Naive B cell (primary cell): ENCODE measurements at places on chromosomes 3 and 15. TPM values are rescaled to one million over a fixed set of nuclear protein-coding genes. Genes with fewer than 3 reads are reported as not detected.

ACOX2 gene
- not detected for polyA plus RNA-seq

DPPA4 gene
- 2.9 TPM for polyA plus RNA-seq

GP5 gene
- not detected for polyA plus RNA-seq

SLC9A9 gene
- 29.1 TPM for polyA plus RNA-seq

NECTIN3 gene
- not detected for polyA plus RNA-seq

ELP6 gene
- 35.1 TPM for polyA plus RNA-seq

PPCDC gene
- polyA plus RNA-seq: 6.1 TPM

GRCh38 chr3:53729159-53729558, 117.1 kb downstream of the CHDH start:
- H3K27ac ChIP-seq: no peak overlapping the region
- no peaks in the 10 kb centered on the region for H3K36me3 ChIP-seq
- H3K4me3 ChIP-seq: no peak overlapping the region
- H3K27me3 ChIP-seq: peaks cover 53% of the 10 kb centered on the region

DNA sequence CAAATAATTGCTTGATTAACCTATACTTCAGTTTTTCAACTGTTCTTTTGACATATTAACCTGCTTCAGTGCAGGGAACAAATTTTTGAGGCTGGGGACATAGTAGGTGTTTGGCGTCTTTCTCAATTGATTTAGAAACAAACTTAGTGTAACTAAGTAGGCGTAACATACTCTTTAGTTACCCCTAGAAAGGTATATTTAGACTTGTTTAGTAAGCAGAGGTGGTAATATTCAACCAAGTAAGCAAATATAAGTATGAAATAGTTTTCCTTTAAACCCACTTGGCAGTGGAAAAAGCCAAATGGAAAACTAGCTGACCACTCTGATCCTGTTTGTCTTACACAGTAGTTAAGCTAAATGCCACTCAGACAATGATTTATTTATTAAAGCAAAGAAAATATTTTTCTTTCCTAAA, 113.2 kb downstream of the MBNL1 start:
- peaks cover 72% of the 10 kb centered on the region for H3K4me1 ChIP-seq
- no peaks in the 10 kb centered on the region for H3K27me3 ChIP-seq
- H3K27ac ChIP-seq: peak overlapping the region; percentile 82
- peak overlapping the region; percentile 43 for H3K4me3 ChIP-seq
- no peak for DNase-seq
- H3K36me3 ChIP-seq: peaks cover 3% of the 10 kb centered on the region

GRCh38 chr15:35309886-35310285, 224.8 kb upstream of the NANOGP8 start:
- H3K27ac ChIP-seq: no peak overlapping the region

- H3K27ac ChIP-seq: peak overlapping the region; percentile 57
- no peak overlapping the region for H3K4me3 ChIP-seq
- no peaks in the 10 kb centered on the region for H3K27me3 ChIP-seq
- peak; percentile 63 for DNase-seq
- peaks cover 13% of the 10 kb centered on the region for H3K4me1 ChIP-seq
Measured at GRCh38 chr3:17110660-17111396, 226.1 kb downstream of the PLCL2 start.

DNA sequence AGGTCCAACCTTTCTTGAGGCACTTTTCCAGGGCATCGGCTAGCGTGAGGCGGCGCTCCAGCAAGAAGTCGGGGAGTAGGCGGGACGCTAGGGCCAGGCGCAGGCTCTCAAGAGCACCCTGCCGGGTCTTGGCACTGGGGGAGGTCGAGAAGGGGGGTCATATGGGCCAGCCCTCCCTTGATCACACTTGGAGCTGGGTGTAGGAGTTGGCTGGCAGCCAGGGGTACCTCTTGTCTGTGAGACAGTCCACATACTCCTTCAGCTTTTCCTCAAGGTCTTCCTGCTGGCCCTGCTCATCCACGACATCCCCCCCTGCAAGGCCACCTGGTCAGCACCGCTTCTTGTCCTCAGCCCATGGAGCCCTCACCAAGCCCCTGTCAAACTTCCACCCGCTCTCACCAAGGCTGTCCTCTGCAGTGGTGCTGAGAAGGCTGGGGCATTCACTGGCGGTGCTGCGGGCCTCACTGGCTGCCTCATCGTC, 2.0 kb downstream of the IFRD2 start:
- H3K4me3 ChIP-seq: peak overlapping the region; percentile 71
- H3K27me3 ChIP-seq: no peaks in the 10 kb centered on the region
- no peak overlapping the region for H3K27ac ChIP-seq
- H3K4me1 ChIP-seq: peaks cover 24% of the 10 kb centered on the region
- no peaks in the 10 kb centered on the region for H3K36me3 ChIP-seq

GRCh38 chr3:193971261-193971751, 164.6 kb upstream of the HES1 start:
- H3K27me3 ChIP-seq: peaks cover 12% of the 10 kb centered on the region
- peaks cover 27% of the 10 kb centered on the region for H3K4me1 ChIP-seq
- no peaks in the 10 kb centered on the region for H3K36me3 ChIP-seq
- peak; percentile 83 for DNase-seq
- peak overlapping the region; percentile 86 for H3K4me3 ChIP-seq

GRCh38 chr3:181707980-181708379, 3.7 kb upstream of the SOX2 start:
- peaks cover 23% of the 10 kb centered on the region for H3K4me1 ChIP-seq
- H3K36me3 ChIP-seq: peaks cover 12% of the 10 kb centered on the region
- H3K27ac ChIP-seq: no peak overlapping the region
- DNase-seq: no peak
- no peak overlapping the region for H3K4me3 ChIP-seq

DNA sequence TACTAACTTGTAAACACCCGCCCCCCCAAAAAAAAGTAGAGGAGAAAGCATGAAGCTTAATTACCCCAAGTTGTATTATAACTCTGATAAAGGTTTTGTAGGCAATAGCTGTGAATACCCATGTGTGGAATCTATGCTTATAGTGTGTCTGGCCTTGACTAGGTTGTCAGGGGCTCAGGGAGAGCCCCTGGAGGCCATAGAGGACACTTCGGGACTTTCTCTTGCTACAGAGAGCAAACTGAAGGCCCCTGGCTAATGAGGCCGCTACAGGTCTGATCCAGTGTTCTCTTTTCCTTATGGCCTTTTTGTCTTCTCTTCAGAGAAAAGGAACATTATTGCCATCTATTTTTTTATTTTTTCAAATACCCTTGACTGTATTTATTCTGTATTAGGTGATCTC, 19.1 kb upstream of the SCAANT1 start:
- peaks cover 2% of the 10 kb centered on the region for H3K36me3 ChIP-seq
- peaks cover 56% of the 10 kb centered on the region for H3K4me1 ChIP-seq
- no peak overlapping the region for H3K4me3 ChIP-seq
- peak overlapping the region; percentile 19 for H3K27ac ChIP-seq
- H3K27me3 ChIP-seq: no peaks in the 10 kb centered on the region

DNA sequence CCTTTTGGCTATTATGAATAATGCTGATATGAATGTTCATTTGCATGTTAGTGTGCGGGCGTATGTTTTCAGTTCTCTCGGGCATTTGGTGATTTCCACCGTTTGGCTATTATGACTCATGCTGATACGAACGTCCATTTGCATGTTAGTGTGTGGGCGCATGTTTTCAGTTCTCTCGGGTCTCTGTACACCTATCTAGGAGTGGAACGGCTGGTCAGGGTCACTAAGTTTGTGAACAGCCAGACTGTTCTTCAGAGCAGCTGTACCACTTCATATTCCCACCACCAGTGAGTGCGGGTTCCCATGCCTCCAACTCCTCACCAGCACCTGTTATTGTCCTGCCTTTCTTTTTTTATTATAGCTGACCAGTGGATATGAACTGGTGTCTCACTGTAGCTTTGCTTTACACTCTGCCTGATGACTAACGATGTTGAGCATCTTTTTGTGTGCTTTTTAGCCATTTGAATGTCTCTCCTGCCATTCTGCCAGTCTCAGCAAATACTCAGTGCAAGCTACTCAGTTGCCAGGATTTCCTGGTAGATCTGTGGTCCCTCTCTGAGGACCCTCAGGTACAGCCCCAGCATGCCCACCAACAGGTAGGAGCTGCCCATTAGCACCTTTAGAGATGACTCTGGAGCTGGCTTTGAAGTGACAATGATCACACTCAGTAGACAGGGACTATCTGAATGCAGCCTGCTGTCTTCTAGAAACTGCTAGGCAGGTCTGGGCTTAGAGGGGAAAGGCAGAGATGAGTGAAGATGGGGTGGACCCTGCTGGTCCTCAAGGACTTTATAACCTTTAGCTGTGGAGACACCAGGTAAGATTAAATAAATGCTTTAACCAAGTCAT, 141.1 kb downstream of the XXYLT1 start:
- DNase-seq: peak; percentile 47
- H3K4me3 ChIP-seq: no peak overlapping the region
- H3K27me3 ChIP-seq: no peaks in the 10 kb centered on the region
- H3K36me3 ChIP-seq: no peaks in the 10 kb centered on the region

DNA sequence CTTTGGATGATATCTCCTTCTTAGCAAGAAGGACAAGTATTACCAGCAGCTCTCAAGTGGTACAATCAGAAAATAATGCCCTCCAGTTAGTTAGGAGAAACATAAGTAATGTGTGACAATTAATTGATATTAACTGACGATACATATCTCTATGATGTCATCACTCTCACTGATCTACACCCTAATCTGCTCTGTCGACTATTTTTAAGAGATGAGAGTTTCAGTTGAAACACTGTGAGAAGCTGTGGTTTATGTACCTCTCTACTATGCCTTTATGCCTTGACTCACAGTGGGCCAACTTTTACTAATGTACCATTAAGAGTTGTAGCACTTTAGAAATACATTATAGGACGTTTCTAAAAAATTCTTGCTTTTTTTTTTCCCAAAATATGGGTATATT, 8.6 kb downstream of the CEP152 start:
- H3K4me3 ChIP-seq: no peak overlapping the region
- H3K27ac ChIP-seq: no peak overlapping the region
- H3K36me3 ChIP-seq: no peaks in the 10 kb centered on the region
- no peaks in the 10 kb centered on the region for H3K27me3 ChIP-seq
- H3K4me1 ChIP-seq: peaks cover 22% of the 10 kb centered on the region

- no peak overlapping the region for H3K27ac ChIP-seq
- H3K4me3 ChIP-seq: no peak overlapping the region
- peak; percentile 4 for DNase-seq
- H3K36me3 ChIP-seq: peaks cover 7% of the 10 kb centered on the region
Measured at GRCh38 chr3:151093905-151094304, 8.4 kb downstream of the MED12L start.

DNA sequence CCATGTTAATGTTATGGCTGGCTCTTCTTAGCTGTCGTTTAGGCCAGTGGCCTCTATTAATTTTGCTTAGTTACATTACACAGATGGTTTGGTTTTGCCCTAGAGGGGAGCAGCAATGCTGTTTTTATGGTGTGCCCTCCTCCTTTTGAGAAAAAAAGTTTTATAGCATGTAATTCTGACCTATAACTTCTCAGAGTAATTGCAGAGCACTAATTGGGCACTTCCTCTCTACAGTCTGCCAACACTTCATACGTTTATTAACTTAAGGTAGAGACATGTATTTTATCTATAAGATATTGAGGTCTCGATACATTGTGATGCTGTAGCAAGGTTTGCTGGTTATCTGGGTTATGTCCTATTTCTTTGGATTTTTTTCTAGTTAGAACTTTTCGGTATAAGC, 12.2 kb downstream of the SLC25A26 start:
- H3K36me3 ChIP-seq: peaks cover 8% of the 10 kb centered on the region
- no peak overlapping the region for H3K27ac ChIP-seq
- DNase-seq: no peak
- H3K4me3 ChIP-seq: no peak overlapping the region

GRCh38 chr15:90047956-90048575, 46.9 kb downstream of the ZNF710 start:
- H3K4me3 ChIP-seq: peak overlapping the region; percentile 83
- peak overlapping the region; percentile 96 for H3K27ac ChIP-seq
- no peak for DNase-seq
- no peaks in the 10 kb centered on the region for H3K36me3 ChIP-seq
- peaks cover 69% of the 10 kb centered on the region for H3K4me1 ChIP-seq
- no peaks in the 10 kb centered on the region for H3K27me3 ChIP-seq

- H3K4me1 ChIP-seq: no peaks in the 10 kb centered on the region
- no peaks in the 10 kb centered on the region for H3K36me3 ChIP-seq
- DNase-seq: no peak
- no peak overlapping the region for H3K4me3 ChIP-seq
- no peak overlapping the region for H3K27ac ChIP-seq
- H3K27me3 ChIP-seq: no peaks in the 10 kb centered on the region
Measured at GRCh38 chr3:154956815-154957214, 123.3 kb upstream of the MME start.

GRCh38 chr15:100623301-100623700, 20.9 kb downstream of the ASB7 start:
- no peaks in the 10 kb centered on the region for H3K27me3 ChIP-seq
- H3K27ac ChIP-seq: no peak overlapping the region
- DNase-seq: no peak
- H3K36me3 ChIP-seq: peaks cover 5% of the 10 kb centered on the region
- peaks cover 14% of the 10 kb centered on the region for H3K4me1 ChIP-seq

GRCh38 chr3:73813291-73813690, 188.6 kb upstream of the PDZRN3 start:
- no peak for DNase-seq
- H3K4me3 ChIP-seq: no peak overlapping the region
- no peaks in the 10 kb centered on the region for H3K36me3 ChIP-seq
- H3K4me1 ChIP-seq: no peaks in the 10 kb centered on the region

DNA sequence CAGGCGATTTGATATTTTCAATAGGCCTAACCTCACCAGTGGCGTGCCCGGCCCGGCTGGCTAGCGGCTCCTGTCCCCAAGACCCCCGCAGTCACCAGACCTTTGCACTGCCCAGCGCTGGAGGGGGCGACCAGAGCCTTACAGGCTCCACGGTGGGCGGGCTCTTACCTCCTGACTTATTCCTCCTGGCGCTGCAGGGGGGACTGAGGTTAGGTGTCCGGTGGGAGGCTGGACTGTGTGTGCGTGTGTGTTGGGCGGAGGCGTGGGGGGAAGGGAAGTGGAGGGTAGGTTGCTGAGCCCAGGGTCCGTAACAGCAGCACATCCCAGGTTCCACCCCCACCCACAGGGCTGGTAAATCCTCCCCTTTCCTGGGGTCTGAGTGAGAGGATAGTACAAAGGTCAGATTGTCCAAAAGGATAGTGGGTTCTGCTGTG, 27.5 kb upstream of the THRB start:
- H3K27me3 ChIP-seq: peaks cover 9% of the 10 kb centered on the region
- H3K27ac ChIP-seq: peak overlapping the region; percentile 76

GRCh38 chr15:39918688-39919385, 1.2 kb downstream of the GPR176 start:
- no peak for DNase-seq
- H3K4me1 ChIP-seq: peaks cover 17% of the 10 kb centered on the region
- peak overlapping the region; percentile 40 for H3K4me3 ChIP-seq
- peaks cover 11% of the 10 kb centered on the region for H3K27me3 ChIP-seq
- no peaks in the 10 kb centered on the region for H3K36me3 ChIP-seq

DNA sequence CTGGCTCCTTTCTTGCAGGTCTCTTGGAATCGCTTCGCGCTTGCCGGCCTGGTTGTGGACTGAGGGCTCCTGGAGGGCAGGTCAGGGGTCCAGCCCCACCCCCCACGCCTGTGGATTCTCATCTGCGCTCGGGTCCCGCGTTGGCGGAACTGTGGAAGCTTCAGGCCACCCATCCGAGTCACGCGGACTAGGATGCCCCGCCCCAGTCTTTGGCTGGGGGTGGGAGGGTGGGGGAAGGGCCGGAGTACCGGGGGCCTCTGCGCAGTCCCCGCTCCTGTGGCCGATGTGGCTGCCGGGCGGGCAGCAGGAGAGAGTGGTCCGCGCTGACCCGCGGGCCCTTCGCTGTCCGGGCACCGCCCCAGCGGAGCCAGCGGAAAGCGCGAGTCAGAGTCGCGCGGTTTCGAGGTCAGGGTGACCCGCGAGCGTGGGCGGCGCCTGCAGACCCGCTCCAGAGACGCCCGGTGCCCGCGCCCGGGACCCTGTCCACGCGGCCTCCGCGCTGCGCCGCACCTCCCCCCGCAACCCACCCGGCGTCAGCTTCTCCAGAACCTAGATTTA, 114.2 kb downstream of the KLF13 start:
- no peaks in the 10 kb centered on the region for H3K27me3 ChIP-seq
- H3K36me3 ChIP-seq: no peaks in the 10 kb centered on the region
- H3K27ac ChIP-seq: peak overlapping the region; percentile 79
- peaks cover 39% of the 10 kb centered on the region for H3K4me1 ChIP-seq
- peak; percentile 45 for DNase-seq
- peak overlapping the region; percentile 83 for H3K4me3 ChIP-seq
